Activated naive CD4-positive, alpha-beta T cell treated with anti-CD3 and anti-CD28 coated beads for 36 hours (primary cell): ENCODE measurements at places on chromosomes 3 and 15.

DNA sequence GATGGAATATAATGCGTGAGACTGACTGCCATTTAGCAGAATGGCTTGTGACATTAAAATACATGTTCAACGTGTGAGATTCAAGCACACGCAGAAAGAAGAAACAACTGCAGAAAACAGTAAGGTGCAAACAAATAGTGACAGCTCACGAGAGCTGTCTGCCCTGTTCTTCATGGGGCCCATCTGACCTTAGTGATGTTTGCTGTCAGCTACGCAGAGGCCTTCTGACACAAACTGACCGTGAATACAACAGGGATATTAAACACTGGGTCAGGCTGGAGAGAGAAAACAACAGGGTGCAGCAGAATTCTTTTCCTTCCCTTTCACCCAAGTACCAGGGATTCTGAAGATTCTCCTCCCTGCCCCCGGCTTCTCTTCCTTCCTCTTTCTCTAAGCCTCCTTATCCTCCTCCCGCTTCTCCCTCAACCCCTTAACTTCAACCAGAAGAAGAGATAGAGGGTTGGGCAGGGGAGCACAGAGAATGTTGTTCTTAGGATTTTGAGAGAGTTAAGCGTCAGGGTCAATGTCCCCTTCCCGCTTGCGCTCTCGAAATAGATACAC lies 2.1 kb downstream of the TNFAIP8L3 start:
- H3K27me3 ChIP-seq, result peaks cover 67% of the 10 kb centered on the region
- no peak overlapping the region for H3K27ac ChIP-seq
- no peaks in the 10 kb centered on the region for H3K36me3 ChIP-seq
- no peak overlapping the region for H3K4me3 ChIP-seq
- DNase-seq, result no peak

DNA sequence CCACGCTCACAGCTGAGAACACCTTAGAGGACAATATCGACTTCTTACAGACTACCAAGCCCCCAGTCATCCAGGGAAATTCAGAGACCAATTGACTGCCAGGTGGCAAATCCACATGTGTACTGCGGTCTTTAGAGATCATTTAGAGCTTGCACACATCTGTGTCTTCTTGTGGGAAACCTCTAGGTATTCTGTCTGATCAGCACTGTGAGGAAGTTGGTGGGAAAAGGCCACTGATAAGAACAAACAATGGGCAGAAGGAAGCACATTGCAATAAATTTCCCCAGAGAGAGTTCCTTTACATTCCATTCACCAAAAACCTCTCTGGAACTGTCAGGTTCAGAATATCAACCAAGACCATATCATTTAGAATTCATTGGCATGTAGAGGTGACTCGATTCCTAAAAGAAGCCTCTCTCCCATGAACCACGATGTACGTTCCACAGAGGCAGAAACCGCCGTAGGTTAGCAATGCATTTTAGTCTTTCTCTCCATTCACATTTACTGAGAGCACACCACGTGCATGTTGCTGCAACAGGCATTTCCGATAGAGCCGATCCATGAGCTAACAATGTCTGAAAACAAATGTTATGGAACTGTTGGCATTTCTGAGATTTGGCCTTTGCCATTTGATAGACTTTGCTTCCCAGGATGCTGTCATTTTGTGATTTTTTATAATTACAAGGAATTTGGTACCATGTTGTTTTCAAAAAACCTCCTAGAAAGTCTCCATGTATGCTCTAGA lies 287.3 kb upstream of the TPRG1 start:
- peaks cover 3% of the 10 kb centered on the region for H3K4me1 ChIP-seq
- no peak for DNase-seq
- peaks cover 14% of the 10 kb centered on the region for H3K36me3 ChIP-seq
- no peak overlapping the region for H3K27ac ChIP-seq
- H3K27me3 ChIP-seq, result no peaks in the 10 kb centered on the region

GRCh38 chr3:197397838-197398237 lies 99.4 kb upstream of the DLG1 start:
- no peak overlapping the region for H3K27ac ChIP-seq
- H3K4me1 ChIP-seq, result peaks cover 10% of the 10 kb centered on the region
- H3K36me3 ChIP-seq, result no peaks in the 10 kb centered on the region
- no peak overlapping the region for H3K4me3 ChIP-seq
- DNase-seq, result no peak

DNA sequence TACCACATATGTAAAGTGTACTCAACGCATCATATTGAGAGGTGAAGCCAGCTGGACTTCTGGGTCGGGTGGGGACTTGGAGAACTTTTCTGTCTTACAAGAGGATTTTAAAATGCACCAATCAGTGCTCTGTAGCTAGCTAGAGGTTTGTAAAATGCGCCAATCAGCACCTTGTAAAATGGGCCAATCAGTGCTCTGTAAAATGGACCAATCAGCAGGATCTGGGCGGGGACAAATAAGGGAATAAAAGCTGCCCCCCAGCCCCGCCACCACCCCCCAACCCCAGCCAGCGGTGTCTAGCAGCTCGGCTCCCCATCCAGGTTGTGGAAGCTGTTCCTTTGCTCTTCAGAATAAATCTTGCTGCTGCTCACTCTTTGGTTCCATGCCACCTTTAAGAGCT lies 6.2 kb upstream of the IVD start:
- H3K27ac ChIP-seq, result no peak overlapping the region
- H3K4me1 ChIP-seq, result peaks cover 26% of the 10 kb centered on the region
- H3K4me3 ChIP-seq, result no peak overlapping the region
- H3K27me3 ChIP-seq, result no peaks in the 10 kb centered on the region
- H3K36me3 ChIP-seq, result peaks cover 3% of the 10 kb centered on the region

- H3K27ac ChIP-seq, result no peak overlapping the region
- H3K27me3 ChIP-seq, result no peaks in the 10 kb centered on the region
- H3K4me3 ChIP-seq, result no peak overlapping the region
- no peaks in the 10 kb centered on the region for H3K36me3 ChIP-seq
- DNase-seq, result no peak
Observed at GRCh38 chr3:85482213-85482490, 523.4 kb downstream of the CADM2 start.

- peak overlapping the region; percentile 12 for H3K4me3 ChIP-seq
- H3K27ac ChIP-seq, result peak overlapping the region; percentile 100
- H3K36me3 ChIP-seq, result peaks cover 35% of the 10 kb centered on the region
- no peaks in the 10 kb centered on the region for H3K27me3 ChIP-seq
- peaks cover 90% of the 10 kb centered on the region for H3K4me1 ChIP-seq
Observed at GRCh38 chr15:77019521-77020331, 24.8 kb downstream of the PSTPIP1 start.

- peaks cover 3% of the 10 kb centered on the region for H3K4me1 ChIP-seq
- no peak overlapping the region for H3K27ac ChIP-seq
- H3K27me3 ChIP-seq, result no peaks in the 10 kb centered on the region
- DNase-seq, result no peak
- H3K4me3 ChIP-seq, result no peak overlapping the region
Observed at GRCh38 chr3:3278073-3278472, 98.6 kb upstream of the CRBN start.

- DNase-seq, result no peak
- no peak overlapping the region for H3K27ac ChIP-seq
- no peaks in the 10 kb centered on the region for H3K36me3 ChIP-seq
- no peaks in the 10 kb centered on the region for H3K27me3 ChIP-seq
Observed at GRCh38 chr15:59516655-59517461, 78.9 kb downstream of the FAM81A start.

DNA sequence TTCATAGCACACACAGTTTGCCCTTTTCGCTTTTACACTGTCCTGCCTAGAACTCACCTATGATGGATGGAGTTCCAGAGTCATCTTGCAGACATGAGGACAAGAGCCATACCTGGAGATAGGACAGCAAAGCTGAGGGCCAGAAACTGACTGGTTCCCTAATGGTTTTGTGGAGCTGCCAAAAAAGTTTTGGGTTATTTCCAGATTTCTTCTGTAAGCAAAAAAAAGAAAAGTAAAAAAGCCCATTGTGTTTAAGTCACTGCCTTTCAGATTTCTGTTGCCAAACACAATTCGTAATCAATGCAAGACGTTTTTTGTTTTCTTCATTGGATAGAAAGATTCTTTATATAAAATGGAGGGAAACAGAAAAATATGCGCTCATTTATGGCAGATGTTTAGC lies 42.4 kb upstream of the KY start:
- no peaks in the 10 kb centered on the region for H3K36me3 ChIP-seq
- H3K27me3 ChIP-seq, result peaks cover 3% of the 10 kb centered on the region
- no peak for DNase-seq
- H3K27ac ChIP-seq, result no peak overlapping the region
- no peak overlapping the region for H3K4me3 ChIP-seq
- no peaks in the 10 kb centered on the region for H3K4me1 ChIP-seq

DNA sequence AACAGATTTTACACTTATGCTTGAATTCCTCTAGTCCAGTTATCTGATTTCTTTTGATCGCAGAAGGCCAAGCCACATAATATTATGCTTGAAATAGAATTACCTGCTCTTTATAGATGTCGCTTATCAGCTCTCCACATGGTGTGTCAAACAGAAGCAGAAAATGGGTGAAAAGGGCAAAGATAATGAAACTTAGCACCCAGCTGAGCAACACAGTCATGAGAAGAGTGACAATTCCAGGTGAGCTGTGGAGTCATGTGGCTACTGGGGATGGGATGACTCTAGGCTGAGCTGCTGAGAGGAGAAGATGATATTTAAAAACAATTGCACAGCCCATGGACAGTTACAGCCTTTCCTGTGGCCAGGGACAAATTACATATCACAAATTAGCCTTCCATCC lies 398.7 kb upstream of the PDZRN3 start:
- no peak for DNase-seq
- H3K36me3 ChIP-seq, result no peaks in the 10 kb centered on the region
- H3K4me1 ChIP-seq, result no peaks in the 10 kb centered on the region
- no peak overlapping the region for H3K4me3 ChIP-seq
- no peaks in the 10 kb centered on the region for H3K27me3 ChIP-seq

- no peak for DNase-seq
- peaks cover 2% of the 10 kb centered on the region for H3K27me3 ChIP-seq
- H3K4me3 ChIP-seq, result no peak overlapping the region
- no peaks in the 10 kb centered on the region for H3K36me3 ChIP-seq
- H3K4me1 ChIP-seq, result no peaks in the 10 kb centered on the region
Observed at GRCh38 chr3:169453256-169454059, 210.1 kb downstream of the MECOM start.

DNA sequence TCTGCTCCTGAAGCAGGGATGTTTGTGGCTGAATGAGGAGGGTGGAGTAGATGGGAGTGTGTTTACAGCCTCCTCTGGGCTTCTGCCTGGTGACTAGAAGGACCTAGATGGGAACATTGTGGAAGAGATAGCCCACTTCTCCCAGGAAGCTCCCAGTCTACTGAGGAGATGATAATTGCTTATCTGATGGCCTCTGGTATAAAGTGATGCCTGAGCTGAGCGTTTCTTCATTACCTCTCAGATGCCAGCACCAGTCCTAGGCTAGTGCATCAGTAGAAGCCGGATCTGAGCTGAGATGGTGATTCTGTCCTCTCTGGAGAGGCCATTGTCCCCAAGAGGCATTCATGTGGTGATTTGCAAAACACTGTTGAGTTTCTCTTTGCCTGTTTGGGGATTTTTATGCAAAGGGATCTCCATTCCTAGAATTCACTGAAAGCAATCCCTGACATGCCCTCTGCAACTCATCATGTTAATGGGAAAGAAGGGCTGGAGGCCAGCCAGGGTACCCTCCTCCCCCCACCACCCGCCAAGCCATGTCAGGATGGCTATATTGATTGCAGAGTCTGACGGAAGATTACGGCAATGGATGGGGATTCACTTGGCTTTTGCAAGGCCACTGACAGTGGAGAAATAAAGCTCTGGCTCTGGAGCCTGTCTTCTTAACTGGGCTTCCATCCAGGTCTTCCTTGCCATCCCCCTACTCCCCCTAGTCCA lies 166.4 kb upstream of the ROPN1 start:
- DNase-seq, result no peak
- no peaks in the 10 kb centered on the region for H3K36me3 ChIP-seq
- H3K4me1 ChIP-seq, result no peaks in the 10 kb centered on the region
- no peak overlapping the region for H3K27ac ChIP-seq
- H3K27me3 ChIP-seq, result peaks cover 6% of the 10 kb centered on the region

DNA sequence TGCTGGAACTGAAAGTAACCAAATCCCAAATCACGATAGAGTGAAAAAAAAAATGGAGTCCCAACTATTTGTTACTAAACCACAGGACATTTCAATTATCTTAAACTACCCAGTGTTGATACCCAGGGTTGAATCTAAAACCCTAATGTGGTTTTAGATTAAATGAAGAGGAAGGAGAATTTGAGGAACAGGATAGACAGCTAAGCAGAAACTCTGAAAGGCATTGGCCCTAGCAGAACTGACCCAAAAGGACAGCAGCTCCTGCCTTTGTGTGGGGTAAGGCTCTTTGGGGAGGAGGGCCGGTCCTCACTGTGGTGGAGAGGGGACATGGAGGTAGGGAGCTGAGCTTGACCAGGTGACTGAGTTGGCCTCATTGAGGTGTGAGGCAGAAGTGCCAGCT lies 30.7 kb upstream of the SNRK start:
- peaks cover 22% of the 10 kb centered on the region for H3K4me1 ChIP-seq
- no peaks in the 10 kb centered on the region for H3K36me3 ChIP-seq
- H3K4me3 ChIP-seq, result no peak overlapping the region

DNA sequence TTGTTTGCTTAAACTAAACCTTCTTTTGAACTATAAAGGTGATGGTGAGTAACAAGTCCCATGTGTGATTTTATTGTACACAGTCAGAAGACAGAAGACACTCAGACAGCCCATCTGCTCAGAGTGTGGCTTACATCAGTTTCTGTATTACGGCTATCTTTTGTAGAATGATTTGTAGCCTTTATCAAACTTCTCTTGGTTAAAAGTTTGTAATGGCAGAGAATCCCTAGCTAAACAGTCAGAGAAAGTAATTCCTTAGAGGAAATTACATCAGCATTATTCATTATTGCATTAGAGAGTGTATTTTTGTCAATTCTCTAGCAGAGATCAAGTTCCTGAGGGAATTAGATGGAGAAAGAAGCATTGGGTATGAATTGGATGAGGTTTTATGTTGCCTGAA lies 500.8 kb downstream of the CNTN4 start:
- H3K4me3 ChIP-seq, result no peak overlapping the region
- no peak overlapping the region for H3K27ac ChIP-seq
- H3K27me3 ChIP-seq, result no peaks in the 10 kb centered on the region
- no peaks in the 10 kb centered on the region for H3K4me1 ChIP-seq

- H3K36me3 ChIP-seq, result no peaks in the 10 kb centered on the region
- no peak overlapping the region for H3K27ac ChIP-seq
Observed at GRCh38 chr3:126672741-126673140, 17.8 kb upstream of the TXNRD3 start.

- DNase-seq, result no peak
- no peak overlapping the region for H3K27ac ChIP-seq
- peaks cover 11% of the 10 kb centered on the region for H3K4me1 ChIP-seq
- H3K27me3 ChIP-seq, result no peaks in the 10 kb centered on the region
Observed at GRCh38 chr3:177776661-177777101, 579.4 kb upstream of the TBL1XR1 start.

DNA sequence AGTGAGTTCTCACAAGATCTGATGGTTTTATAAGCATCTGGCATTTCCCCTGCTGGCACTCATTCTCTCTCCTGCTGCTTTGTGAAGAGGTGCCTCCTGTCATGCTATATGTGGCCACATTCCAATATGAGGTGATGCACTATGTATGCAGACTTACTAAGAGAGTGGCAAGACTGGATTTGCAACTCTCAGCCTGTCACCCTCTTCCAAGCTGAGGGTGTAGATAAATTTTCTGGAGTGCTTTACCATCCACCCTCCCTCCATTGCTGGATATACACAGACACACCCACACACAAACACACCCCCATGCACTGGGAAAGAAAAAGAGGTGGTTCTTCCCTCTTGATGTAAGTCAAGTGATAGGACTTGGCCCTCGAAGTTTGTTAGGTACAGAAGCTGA lies 30.2 kb upstream of the CHMP2B start:
- H3K27ac ChIP-seq, result no peak overlapping the region
- no peak overlapping the region for H3K4me3 ChIP-seq
- H3K27me3 ChIP-seq, result peaks cover 11% of the 10 kb centered on the region
- H3K36me3 ChIP-seq, result no peaks in the 10 kb centered on the region
- no peaks in the 10 kb centered on the region for H3K4me1 ChIP-seq
- no peak for DNase-seq
